NCI-H1092 (cell line): ENCODE measurements at places on chromosomes 6 and 20.

GRCh38 chr20:53003420-53004154, 31.4 kb downstream of the TSHZ2 start:
- peak; percentile 32 for DNase-seq

GRCh38 chr6:15657290-15657689, 5.5 kb downstream of the DTNBP1 start:
- DNase-seq: no peak

GRCh38 chr6:134003542-134003951, 48.9 kb downstream of the SLC2A12 start:
- peak; percentile 82 for DNase-seq

GRCh38 chr6:135906972-135907465, 55.5 kb downstream of the PDE7B start:
- no peak for DNase-seq

GRCh38 chr20:757506-757905, 10.8 kb downstream of the SLC52A3 start:
- DNase-seq: no peak

DNA sequence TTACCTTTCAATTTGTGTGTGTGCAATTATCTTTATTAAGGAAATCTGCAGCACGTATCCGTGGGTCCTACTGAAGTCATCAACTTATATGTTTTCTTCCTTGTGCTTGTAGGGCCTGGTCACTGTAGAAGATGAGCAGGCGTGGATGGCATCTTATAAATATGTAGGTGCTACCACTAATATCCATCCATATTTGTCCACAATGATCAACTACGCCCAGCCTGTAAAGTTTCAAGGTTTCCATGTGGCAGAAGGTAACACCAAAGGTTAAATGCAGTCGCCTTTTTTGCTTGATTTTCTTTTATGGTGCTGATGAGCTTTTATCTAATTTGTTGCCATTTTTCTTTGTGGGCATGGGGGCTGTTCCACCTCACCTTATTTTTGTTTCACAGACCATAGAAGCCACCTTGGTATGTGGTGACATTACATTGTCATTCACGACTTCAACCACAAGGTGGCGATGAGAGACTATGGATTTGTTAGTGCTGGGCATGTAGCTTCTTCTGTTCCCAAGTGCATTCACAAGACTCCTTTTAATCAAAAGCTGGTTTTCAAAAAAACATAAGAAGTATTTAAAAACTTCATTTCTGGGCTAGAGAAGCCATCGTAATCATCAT, 106.5 kb upstream of the LAMP5 start:
- peak; percentile 13 for DNase-seq

- DNase-seq: no peak
These were observed 49.8 kb downstream of the CFAP61 start for GRCh38 chr20:20102163-20102562.

DNA sequence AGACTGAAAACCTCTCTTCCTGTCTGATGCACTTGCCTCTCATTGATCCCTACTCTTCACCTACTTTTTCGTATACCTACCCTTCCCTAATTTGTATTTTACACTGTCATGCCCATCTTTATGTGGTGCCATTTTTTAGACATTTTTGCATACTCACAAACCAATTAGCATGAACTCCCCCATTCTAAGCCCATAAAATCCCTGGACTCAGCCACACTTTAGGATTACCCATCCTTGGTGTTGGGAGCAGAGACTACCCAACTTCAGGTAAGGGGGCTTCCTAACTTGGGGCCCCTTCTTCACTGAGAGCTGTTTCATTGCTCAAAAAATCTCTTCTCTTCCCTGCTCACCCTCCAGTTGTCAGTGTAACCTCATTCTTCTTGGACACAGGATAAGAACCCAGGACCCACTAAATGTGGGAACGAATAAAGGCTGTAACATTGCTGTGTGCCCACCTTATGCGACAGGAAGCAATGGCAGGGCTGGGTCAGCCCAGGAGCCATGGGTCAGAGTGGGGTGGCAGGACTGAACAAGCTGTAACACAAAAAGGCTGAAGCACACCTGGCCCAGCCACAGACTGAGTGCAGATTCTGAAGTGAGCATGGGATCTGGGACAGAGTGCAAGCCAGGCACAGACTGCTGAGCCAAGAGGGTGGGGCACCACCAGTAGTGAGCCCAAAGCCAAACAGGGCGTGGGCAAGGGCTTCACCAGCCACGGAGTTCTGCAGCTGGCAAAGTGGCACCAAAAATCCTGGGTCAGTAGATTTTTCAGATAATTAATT, 789.1 kb upstream of the HS3ST5 start:
- no peak for DNase-seq

DNA sequence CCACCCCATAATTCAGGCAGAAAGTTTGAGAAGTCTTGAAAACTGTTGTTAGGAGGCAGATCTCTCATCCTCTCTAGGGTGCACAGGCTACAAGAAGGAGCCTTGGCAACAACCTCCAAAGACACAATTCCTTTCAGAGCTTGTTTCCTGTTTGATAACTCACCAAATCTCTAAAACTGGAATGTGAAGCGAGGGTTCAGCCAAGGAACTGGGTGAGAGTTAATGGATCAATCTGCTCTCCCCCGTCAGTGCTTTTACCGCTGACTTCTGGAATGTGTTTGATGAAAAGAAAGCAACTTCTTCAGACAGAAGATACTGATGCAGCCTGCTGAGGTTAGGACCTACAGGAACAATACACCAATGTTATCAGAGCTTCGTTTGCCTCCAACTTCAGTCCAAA, 171.8 kb upstream of the BMP2 start:
- no peak for DNase-seq

DNA sequence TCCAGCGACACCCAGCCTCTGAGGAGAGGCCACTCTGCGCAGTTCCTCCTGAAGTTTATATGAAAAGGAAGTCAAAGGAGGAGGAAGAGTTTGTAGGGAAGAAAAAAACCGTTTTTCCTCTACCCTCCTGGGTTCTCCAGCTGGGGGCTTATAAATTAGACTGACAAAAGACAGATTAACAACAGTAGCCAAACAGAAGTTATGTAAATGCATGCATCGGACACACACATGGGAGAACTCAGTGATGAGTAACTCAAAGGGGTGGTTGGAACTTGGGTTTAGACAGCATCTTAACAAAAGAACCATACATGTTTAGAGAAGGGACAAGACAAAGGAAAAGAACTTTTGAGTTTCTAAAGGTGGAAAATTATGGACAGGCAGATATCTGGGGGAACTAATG, 71.2 kb downstream of the CD24 start:
- DNase-seq: no peak

DNA sequence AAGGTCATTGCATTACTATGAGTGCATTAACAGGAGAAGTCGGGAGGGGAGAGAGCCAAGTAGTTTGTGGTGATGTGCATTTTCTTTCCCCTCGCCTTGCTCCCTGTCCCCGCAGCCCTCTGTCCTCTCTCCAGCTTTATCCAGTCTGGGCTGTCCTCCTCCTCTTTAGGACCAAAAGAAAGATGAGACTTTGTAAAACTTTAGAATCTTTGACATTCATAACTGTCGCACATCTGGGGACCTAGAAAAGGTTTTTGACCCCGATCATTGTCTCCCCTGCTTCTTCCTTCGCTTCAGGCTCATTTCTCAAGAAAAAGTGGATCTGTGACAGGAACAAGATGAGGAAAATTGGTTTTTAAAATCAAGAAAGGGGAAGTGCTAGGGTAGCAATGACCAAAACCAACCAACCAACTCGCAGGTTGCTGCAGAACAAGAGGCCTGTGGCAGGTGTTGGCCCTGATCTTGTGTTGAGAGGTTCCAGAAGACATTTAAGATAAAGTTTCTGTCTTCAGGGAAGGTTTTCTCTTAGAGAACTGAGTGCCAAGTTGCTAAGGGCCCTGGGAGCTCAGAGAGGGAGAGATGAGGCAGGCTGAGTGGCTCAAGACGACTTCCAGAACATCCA, 17.6 kb downstream of the SYTL3 start:
- DNase-seq: no peak

GRCh38 chr6:133290930-133291329, 49.8 kb downstream of the EYA4 start:
- no peak for DNase-seq

GRCh38 chr6:149317644-149318571, at the start of gene TAB2:
TAB2 (plus strand) TSS chr6:149317712; CDS start chr6:149369998, 52,286 bp downstream.
- DNase-seq: peak; percentile 55

- no peak for DNase-seq
These were observed 174.7 kb downstream of the BMP7 start for GRCh38 chr20:57091748-57092111.

DNA sequence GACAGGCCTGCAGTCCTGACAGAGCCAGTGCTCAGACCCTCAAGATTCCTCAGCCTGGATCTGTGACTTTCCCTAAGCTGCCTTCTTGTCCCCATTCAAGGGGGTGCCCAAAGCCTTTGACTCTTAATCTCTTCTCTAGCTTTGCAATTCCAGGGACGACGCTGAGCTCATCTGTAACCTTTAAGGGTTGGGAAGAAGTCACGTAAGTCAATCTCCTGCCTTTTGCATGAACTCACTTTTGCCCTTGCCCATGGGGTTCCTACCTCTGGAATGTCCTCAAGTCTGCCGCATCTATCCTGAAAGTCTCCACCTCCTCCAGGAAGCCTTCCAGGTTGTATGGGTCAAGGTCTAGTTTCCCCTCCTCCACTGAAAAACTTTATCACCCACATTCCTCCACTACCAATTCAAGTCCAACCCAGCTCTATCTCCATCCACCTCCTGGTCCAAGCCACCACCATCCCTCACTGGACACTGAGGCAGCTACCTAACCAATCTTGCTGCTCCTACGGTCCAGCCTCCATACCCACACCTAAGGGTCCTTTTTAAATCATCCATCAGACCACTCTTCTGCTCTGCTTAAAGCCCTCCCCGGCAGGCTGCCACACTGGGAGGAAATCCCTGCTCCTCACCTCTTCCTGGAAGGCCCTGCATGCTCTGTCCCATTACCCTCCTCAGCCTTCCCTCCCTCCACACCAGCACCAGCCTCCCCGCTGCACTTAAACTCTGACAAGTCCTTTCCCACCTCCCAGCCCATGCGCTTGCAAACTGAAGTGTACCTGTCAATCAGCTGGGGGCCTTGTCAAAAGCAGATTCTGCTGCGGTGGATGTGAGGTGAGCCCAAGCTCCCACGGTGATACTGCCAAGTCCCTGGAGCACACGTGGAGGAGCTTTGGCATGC, 29.7 kb downstream of the PREX1 start:
- no peak for DNase-seq

- DNase-seq: peak; percentile 4
These were observed 151.8 kb downstream of the FOXC1 start for GRCh38 chr6:1761477-1761877.

DNA sequence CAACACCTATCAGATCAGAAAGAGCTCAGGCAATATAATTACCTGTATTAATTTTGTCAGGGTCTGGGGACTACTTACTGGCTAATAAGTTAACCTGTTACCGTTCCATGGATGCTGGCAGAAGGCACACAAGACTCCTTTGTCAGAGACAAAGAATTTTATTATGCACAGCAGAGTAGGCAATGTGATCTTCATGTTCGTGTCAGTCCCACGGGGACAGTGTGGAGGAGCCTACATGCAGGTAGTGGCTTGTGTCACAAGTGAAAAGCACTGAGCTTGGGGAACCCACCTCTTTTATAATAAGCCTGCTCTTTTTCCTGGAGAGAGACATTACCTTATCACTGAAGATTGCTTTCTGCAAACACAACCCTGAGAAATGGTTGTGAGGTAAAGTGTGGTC, 96.9 kb downstream of the CD164 start:
- no peak for DNase-seq

DNA sequence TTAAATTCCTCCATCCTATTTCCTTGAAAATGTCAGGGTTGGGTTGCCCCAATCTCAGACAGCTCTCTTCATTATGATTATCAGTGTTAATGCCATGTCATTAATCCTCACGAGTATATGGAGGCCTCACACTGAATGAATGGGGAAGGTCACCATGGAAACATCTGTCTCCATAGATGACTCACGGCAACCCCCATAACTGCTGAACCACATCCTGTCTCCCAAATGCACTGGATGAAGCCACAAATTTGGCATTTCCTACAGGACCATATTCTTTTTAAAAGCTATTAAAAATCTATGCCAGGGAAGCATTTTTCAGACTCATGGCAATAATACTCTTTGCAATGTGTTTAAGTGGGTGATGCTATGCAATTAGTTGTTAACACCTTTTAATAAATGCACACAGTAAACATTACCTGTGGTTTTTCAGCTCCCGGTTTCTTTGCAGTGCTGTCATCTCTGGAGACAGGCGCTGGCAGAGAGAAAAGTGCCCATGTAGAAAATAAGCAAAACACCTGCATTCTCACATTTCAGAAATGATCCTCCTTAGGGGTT, 80.1 kb upstream of the PTPRK start:
- DNase-seq: no peak

- DNase-seq: no peak
These were observed 571.5 kb upstream of the ARID1B start for GRCh38 chr6:156205678-156206077.

DNA sequence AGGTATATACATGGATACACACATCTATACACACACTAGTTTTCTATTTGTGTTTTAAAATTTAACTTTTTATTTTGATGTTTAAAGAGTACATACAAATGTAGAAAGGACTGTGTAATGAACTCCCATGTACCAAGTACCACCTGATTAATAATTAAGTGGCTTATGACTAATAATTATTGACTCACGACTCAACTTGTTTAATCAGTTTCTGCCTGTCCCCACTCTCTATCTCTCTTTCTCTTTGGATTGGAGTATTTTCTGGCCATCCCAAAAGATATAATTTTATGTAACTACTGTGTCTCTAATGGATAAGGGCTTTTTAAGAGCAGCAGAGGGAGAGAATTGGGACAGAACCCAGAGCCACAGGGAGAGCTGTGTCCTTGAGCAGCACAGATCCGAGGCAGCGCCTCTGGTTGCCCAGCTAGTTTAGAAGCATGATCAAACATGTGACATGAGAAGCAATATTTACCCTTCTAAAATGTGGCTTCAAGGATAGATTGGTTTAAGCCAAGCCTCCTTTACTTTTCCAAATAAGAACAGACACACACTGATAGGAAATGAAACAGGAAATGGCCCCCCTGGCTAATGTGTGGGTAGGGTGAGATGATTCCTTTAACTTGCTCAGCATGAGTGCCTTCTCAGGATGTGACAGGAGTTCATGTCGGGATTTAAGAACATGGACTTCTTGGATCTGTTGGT, 81.0 kb downstream of the ERMARD start:
- no peak for DNase-seq

GRCh38 chr6:30168741-30169140, 5.4 kb downstream of the TRIM15 start:
- DNase-seq: no peak

GRCh38 chr6:54473328-54473727, 165.1 kb downstream of the TINAG start:
- no peak for DNase-seq

- no peak for DNase-seq
These were observed 99.2 kb downstream of the BMP7 start for GRCh38 chr20:57167292-57167655.
